ENCODE measurements at places on chromosomes 2 and 18.

GRCh38 chr2:223941579-223942277 lies 3.4 kb downstream of the WDFY1 start:
- DNase-seq, result no peak

DNA sequence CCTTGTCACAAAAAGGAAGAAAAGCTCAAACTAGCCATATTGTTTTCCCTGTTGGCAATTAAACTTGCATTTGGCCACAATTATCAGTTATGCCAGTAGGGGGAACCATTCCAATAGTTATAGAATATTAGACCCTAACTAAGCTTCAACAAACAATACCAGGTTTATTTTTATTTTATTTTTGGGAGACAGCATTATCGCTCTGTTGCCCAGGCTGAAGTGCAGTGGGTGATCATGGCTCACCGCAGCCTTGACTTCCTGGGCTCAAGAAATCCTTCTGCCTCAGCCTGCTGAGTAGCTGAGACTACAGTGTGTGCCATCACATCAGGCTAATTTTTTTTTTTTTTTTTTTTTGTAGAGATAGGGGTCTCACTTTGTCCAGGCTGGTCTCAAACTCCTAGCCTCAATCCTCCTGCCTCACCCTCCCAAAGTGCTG lies 102.1 kb downstream of the ATAD2B start:
- DNase-seq, result no peak

- no peak for DNase-seq
Measured at GRCh38 chr2:226057365-226057764, 657.9 kb downstream of the NYAP2 start.

DNA sequence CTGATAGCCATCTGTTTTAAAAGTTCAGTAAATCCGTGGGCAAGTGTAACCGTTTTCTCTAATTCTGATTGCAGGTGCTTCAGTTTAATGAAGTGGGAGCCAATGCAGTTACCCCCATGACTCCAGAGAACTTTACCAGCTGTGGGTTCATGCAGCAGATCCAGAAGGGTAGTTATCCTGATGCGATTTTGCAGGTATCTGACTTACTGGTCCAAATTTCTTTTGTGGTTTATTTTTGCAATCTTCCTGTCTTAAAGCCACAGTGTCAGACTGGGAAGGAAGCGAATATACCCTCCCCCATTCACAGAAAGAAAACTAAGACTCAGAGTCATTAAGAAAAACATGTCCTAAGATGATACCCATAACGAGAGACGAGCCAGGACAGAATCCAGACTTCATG lies 7.7 kb downstream of the SERPINB2 start:
- no peak for DNase-seq

DNA sequence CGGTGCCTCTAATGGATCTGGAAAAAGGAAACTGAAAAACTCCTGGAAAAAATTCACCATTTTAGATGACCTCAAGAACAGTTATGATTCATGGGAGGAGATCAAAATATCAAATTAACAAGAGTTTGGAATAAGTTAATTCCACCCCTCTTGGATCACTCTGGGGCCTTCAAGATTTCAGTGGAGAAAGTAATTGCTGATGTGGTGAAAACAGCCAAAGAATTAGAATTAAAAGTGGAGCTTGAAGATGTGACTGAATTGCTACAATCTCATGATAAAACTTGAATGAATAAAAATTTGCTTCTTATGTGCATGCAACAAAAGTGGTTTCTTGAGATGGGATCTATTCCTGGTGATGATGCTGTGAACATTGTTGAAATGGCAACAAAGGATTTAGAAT lies 974.4 kb upstream of the GYPC start:
- DNase-seq, result no peak

DNA sequence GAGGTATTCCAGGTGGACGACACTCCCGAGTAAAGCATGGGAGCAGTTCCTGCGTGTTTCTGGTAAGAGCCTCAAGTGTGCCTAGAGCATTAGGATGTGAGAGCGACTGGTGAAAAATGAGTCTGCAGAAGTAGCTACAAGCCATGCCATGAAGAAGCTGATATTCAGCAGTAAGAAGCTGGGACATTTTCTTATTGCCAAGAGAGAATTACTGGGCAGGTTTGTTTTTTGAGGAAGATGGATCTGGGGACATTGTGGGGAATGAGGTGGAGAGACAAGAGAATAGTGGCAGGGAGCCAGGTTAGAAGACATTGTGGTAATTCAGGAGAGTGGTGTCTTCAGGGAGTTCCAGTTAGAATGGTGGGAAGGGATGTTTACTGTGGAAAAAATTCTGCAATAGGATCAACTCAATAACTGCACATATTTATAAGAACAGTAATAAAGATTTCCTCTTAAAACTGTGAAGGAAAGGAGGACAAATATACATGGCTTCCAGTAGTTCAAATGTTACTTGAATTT lies 38.2 kb downstream of the CRIM1 start:
- no peak for DNase-seq

- DNase-seq, result no peak
Measured at GRCh38 chr2:209960045-209960444, 42.4 kb upstream of the RPE start.

- DNase-seq, result no peak
Measured at GRCh38 chr2:48589170-48589767, 28.4 kb upstream of the GTF2A1L start.

- DNase-seq, result no peak
Measured at GRCh38 chr2:191291471-191291870, 46.3 kb downstream of the MYO1B start.

DNA sequence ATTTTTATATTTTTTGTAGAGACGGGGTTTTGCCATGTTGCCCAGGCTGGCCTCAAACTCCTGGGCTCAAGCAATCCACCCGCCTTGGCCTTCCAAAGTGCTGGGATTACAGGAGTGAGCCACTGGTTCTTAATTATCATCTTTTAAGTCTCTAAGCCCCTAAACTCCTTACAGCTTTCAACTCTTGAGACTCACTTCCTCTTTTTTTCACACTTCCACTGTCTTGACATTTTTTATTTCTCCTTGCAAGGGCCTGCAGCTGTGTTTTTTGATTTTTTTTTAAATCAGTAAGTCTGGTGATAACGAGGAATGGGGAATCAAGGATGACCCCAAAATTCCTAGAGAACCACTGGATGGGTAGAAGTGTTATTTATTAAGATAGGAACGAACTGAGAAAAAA lies 8.6 kb upstream of the ABCB11 start:
- DNase-seq, result no peak

DNA sequence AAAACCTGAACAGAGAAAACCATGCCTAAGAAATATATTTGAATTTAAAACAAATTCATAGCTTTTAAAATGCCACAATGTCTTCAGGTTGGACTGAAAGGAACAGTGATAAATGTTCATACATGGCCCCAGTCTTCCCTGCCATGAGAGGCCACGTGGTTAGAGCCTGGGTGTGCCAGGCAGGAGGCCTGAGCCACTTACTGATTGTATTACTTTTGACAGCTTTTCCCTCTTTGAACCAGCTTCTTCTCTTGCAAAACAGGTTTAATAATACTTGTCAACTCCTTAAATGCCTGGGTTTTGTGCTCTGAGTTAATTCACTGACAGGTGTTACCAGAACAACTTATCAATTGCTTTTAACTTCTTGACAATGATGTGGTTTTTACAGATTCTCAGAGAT lies 27.0 kb downstream of the RBKS start:
- DNase-seq, result no peak

GRCh38 chr2:147506889-147507288 lies 337.9 kb upstream of the ACVR2A start:
- DNase-seq, result no peak
